ENCODE measurements at places on chromosomes 12 and 14.
A peak's percentile ranks its signal among the peaks of the same experiment; 100 is the strongest.

DNA sequence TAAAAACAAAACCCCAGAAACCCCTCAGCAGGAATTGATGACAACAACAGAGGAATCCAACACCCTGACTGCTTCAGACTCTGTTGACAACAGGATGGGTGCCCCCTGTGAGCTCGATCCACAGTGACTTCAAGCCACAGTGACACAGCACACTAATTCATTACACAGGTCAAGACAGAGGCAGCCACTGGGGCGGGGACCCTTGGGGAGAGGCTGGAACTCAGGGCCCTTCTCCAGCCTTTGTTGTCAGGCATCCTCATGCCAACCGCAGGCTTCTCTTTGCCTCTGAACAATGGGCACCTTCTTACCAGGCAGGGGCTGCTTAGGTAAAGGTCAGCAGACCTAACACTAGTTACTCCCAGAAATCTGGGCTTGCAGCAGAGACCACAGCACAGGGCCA lies 37.6 kb downstream of the ACADS start:
- no peak for DNase-seq

DNA sequence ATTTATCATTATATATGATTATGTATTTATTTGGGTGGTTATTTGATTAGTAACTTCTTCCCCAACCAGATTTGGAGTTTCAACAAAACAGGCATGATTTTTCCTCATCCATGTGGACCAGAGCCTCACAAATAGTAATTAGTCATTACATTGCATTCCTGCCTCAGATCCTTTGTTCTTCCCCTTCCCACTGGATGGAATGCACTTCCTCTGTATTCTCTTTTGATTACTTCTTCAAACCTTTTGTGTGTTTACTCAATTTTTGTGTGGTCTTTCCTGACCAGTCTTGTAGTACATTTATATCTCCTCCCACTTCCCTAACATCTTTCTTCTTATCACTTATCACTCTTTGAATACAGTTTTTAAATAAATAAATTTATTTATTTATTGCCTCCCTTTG lies 15.5 kb downstream of the SYT1 start:
- no peak for DNase-seq

- no peak for DNase-seq
Measured at GRCh38 chr12:101878243-101878821, 952 bp downstream of the DRAM1 start.

GRCh38 chr12:129532082-129532481 lies 371.7 kb downstream of the TMEM132D start:
- DNase-seq, result no peak

- no peak for DNase-seq
Measured at GRCh38 chr14:36478782-36479181, 41.2 kb downstream of the NKX2-1 start.

GRCh38 chr12:6771091-6771495 lies 1.2 kb upstream of the LAG3 start:
- no peak for DNase-seq

DNA sequence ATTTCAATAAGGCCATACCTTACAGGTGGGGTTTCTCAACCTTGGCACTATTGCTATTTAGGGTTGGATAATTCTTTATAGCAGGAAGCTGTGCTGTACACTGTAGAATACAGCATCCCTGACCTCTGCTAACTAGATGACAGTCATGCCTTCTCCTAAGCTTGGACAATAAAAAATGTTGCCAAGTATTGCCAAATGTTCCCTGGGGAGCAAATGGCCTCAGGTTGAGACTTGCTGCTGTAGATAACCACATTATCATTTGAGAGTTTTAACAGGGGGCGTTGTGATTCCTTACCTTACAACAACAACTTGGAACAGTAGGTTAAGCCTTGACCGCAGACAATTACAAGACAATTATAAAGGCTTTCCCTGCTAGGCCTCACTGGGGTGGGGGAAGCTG lies 1073.6 kb upstream of the TMEM132C start:
- DNase-seq, result no peak

DNA sequence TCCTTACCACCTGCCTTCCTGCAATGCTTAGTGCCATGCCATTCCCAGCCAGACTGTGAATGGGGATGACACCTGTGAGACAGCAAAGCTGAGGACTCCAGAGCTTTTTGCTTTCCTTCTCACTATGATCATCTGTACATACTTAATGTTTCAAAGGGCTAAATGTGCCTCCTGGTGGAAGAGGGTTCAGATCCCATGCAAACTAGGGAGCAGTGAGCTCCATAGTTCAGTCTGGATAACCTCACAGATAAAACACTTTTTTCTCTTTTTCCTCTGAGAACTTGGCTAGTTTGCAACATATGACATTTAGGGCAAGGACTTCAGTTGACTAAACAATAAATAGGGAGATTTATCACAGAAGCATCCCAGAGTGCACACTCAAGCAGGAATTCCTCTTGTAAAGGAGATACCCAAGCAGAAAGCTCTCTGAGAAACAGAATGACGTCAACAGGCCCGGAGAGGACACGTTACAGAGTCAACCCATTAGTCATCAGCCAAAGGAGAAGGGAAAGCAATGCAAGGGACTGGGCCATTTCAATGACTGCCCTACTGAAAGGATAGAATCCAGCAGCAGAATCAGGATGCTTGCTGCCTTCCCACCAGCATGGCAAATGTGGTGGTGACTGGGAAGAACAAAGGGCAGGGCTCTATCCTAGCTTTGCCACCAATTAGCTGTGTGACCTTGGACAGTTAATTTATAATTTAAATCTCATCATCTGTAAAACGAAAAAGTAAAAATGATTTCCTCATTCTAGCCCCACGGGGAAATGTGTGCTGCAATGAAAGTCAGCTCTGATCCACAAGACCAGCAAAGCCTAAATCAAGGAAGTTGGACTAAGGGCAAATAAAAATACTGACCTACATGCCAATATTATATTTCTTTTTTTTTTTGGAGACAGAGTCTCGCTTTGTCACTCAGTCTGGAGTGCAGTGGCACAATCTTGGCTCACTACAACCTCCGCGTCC lies 80.8 kb upstream of the ACTN1 start:
- peak; percentile 95 for DNase-seq

DNA sequence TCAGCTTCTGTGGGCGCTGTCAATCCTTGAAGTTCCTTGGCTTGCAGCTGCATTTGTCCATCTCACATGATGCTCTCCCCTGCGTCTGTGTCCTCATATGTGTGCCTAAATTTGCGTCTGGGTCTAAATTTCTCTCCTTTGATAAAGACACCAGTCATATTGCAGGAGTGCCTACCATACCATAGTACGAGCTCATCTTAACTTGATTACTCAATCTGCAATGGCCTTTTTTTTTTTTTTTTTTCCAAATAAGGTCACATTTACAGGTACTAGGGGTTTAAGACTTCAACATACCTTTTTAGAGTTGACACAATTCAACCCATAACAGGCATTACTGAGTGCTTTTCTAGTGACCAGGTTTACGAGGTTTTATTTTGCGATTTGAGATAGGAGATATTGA lies 233.3 kb upstream of the TBX3 start:
- no peak for DNase-seq

DNA sequence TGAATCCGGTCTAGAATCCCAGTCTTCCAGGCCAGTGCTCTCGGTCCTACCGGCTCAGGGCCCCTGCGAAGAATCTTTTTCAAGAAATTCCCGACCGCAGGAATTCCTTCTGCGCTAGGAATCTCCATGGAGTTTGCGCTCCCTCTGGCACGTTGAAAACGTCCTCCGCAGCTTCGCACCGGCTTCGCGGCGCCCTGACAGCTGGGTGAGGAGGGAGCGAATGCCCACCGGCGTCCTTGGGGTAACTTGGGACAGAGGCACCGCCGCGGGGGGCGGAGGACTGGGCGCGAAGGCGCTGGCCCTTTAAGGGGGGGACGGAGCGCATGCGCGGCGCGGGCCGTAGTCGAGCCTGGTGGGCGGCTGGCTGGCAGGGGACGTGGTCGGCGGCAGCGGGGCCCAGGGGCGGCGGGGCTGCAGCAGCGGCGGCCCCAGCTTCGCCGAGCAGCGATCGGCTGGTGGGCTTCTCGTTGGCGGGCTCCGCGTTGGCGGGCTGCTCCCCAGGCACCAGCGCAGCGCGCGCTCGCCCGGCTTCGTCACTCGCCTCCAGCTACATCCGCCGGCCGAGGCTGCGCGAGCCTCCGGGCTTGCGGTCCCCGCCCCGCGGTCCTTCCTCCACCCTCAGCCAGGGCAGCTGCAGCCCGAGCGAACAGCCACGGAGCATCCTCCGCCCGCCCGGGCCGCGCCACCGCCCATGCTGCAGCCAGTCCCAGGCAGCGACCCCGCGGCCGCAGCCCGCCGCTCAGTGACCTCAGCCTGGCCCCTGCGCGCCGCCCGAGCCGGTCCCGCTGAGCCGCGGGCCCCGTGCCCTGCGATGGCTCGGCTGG lies at the start of gene VASH1:
Gene VASH1 (plus strand): TSS at position 333 of the 824 bp plus-strand sequence. CDS start 1,354 bp downstream, outside the sequence.
- DNase-seq, result no peak

DNA sequence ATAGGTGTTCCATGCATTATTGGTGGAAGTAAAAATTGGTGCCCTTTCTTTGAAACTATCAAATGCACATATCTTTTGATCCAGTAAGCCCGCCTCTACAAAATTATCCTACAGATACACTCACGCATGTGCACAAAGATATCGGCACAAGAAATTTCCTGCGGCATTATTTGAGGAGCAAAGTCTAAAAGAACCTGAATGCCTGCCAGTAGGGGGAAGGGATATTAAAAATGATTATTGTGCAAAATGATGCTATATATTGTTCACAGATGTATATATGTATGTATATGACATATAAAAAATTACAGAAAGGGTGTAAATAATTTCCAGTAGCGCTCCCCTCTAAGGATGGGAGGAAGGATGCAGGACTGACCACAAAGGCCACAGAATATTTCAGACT lies 24.7 kb upstream of the ADIPOR2 start:
- DNase-seq, result no peak

GRCh38 chr12:68374307-68374982 lies 42.3 kb upstream of the MDM1 start:
- DNase-seq, result no peak

- DNase-seq, result no peak
Measured at GRCh38 chr14:95068521-95068920, 88.8 kb downstream of the DICER1 start.

GRCh38 chr12:2011643-2012607 lies 7.7 kb upstream of the DCP1B start:
- DNase-seq, result no peak

GRCh38 chr12:121779422-121779895 lies 14.0 kb downstream of the RHOF start:
- DNase-seq, result no peak

DNA sequence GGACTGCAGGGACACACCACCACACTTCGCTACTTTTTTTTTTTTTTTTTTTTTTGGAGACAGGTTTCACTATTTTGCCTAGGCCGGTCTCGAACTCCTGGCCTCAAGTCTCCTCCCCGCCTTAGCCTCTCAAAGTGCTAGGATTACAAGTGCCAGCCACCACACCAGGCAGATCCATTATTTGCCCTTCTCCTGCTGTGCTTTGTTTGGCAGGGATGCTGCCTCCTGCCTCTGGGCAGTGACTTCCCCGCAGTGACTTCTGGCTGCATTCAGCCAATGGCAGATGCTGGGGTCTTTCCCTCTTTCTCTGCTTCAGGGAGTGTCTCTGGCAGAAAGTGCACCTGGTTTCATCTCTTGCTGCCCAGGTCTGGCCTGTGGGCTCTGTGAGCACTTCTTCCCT lies 6.7 kb upstream of the MORN3 start:
- DNase-seq, result no peak

- DNase-seq, result no peak
Measured at GRCh38 chr14:44901696-44902095, 60.1 kb downstream of the KLHL28 start.

- DNase-seq, result peak; percentile 47
Measured at GRCh38 chr14:92747701-92748258, 647 bp downstream of the LGMN start.

- peak; percentile 74 for DNase-seq
Measured at GRCh38 chr14:92649934-92650545, 98.4 kb downstream of the LGMN start.

DNA sequence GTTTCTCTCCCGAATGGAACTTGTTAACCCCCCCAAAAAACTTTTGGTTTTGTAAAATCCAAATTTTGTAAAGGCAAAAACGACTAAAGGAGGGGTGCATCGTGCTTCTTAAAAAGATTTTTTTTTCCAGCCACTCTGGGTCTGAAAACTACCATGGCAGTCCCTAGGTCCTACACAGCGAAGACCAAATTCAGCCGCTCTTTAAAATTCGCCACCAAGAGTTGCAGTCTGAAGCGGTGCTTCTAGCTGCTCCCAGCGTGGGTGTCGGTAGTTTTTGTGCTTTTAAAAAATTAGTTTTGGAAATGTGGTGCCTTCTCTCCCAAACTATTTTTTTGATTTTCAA lies 873 bp upstream of the GSC start:
- no peak for DNase-seq
